Lung (tissue), 17 donors: ENCODE measurements at places on chromosomes 4 and X. TPM values are rescaled to one million over a fixed set of nuclear protein-coding genes. Genes with fewer than 3 reads are reported as not detected.

The ITIH6 gene
- total RNA-seq, result not detected

The DMRTC1 gene
- not detected for total RNA-seq

- no peak for DNase-seq
Observed at GRCh38 chrX:20394451-20394850, 127.7 kb upstream of the RPS6KA3 start.

GRCh38 chr4:78612398-78613178 is 61.0 kb downstream of the ANXA3 start:
- peak; percentile 32 for DNase-seq

DNA sequence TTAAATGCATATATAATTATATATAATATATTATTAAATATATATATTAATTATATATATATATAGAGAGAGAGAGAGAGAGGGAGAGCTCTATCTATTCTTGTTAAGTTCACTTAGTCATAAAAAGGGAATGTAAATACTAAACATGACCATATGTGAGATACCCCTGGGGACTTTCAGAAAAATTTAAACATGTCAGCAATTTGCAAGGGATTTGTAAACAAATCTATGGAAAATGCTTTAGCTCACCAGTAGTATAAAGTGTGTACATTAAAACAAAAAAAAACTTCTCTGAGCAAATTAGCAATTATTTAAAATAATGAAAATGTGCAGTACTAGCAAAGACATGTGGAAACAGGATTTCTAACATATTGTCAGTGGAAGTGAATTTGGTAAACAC is 1755.5 kb downstream of the PCDH19 start:
- DNase-seq, result no peak

DNA sequence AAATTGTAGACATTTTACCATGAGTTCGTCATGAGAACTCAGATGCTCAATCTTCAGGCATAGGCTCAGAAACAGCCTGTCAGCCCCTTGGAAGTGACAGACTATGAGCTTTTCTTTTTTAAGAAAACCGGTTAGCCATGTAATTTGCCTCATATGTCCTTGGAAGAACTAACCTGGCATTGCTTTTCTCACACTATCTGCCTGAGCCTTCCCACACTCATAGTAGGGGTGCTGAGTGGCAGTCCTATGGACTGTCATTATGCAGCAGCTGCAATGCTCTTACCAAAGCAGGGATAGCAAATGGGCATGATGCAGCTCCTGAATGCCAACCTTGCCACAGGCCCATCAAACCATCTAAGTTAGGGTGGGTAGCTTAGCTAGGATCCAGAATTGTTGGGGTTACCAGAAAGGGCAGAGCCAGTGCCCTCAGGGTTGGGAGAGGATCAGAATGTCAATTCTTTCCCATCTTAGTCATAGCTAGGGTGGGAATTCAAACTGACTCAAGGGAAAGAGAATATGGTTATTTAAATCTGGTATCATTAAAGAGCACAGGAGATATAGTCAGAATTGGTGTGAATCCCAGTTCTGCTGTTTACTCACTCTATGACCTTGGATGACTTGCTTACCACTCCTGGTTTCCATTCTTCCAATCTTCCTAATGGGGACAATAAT is 230.6 kb upstream of the CPEB2 start:
- no peak for DNase-seq
